ENCODE measurements at places on chromosomes 7 and 10. TPM values are rescaled to one million over a fixed set of nuclear protein-coding genes. Genes with fewer than 3 reads are reported as not detected.

The GDF2 gene
- not detected for total RNA-seq

DNA sequence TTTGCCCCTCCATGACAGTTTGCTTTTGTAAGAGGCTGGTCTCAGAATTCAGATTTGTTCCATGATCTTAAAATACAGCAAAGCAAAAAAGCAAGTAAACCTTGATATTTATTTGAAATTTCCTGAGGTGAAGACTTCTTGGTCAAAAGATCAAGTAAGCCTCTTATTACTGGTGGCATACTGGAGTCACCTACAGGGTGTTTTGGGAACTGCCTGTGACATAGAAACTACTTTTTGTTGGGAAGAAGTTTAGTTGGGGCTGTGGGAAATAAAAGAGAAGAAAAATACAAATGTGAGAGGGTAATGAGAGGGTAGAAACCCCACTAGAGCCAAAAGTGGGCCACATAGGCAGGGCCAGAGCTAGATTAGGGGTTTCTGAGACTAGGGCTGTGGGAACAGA lies 217.9 kb downstream of the OTUD1 start:
- H3K4me1 ChIP-seq, result no peaks in the 10 kb centered on the region
- H3K4me3 ChIP-seq, result no peak overlapping the region
- DNase-seq, result no peak

DNA sequence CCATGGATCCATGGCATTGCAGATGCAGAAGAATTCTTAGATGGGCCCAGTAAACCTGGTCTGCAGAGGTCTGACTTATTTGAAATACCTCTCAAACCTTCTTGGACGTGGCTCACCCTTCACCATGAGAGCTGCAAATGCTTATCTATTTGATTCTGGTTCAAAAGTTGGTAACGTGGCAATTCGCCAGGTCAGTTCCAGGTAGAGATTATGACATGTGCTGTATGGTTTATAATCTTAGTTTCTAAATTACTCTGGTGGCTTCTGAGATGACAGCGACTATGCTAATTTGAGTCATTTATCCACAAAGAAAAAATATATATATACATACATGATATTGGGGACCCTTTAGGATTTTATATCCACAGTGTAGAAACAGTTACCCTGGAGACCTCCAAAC lies 68.8 kb downstream of the NRP1 start:
- H3K27me3 ChIP-seq, result no peaks in the 10 kb centered on the region
- no peak overlapping the region for H3K27ac ChIP-seq
- H3K4me1 ChIP-seq, result peaks cover 5% of the 10 kb centered on the region
- H3K36me3 ChIP-seq, result peaks cover 15% of the 10 kb centered on the region

GRCh38 chr10:1036341-1036791 lies 10.7 kb upstream of the IDI2 start:
- DNase-seq, result peak; percentile 86
- H3K36me3 ChIP-seq, result no peaks in the 10 kb centered on the region
- H3K27ac ChIP-seq, result peak overlapping the region; percentile 91
- H3K4me1 ChIP-seq, result peaks cover 39% of the 10 kb centered on the region

The NOS3 gene
- 10.8 TPM for total RNA-seq

GRCh38 chr7:83684928-83685327 lies 36.0 kb upstream of the SEMA3E start:
- no peak overlapping the region for H3K4me3 ChIP-seq
- no peaks in the 10 kb centered on the region for H3K27me3 ChIP-seq
- no peaks in the 10 kb centered on the region for H3K4me1 ChIP-seq
- no peak for DNase-seq
- no peak overlapping the region for H3K27ac ChIP-seq

The UCN3 gene
- total RNA-seq, result not detected

The PODXL gene
- total RNA-seq, result 14.1 TPM

The PAPOLB gene
- total RNA-seq, result not detected

DNA sequence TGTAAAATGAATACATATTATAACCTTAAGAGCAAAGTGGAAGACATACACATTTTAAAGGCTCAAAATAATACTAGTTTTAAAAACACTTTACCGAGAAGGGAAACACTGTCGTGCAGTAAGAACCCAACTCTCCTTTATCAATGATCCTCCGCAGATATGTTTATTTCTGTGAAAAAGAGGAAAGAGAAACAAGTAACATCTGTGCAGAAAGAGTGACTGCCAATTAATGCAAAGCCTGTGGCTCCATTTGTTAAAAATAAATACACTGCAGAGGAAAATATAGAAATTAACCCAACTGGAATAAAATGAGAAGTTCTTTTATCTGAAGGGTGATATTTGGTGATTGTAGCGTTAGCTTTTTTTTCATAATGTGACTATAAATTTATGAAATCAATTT lies 62.7 kb downstream of the HGF start:
- H3K27me3 ChIP-seq, result no peaks in the 10 kb centered on the region
- DNase-seq, result no peak
- H3K4me1 ChIP-seq, result no peaks in the 10 kb centered on the region
- no peak overlapping the region for H3K27ac ChIP-seq

- no peaks in the 10 kb centered on the region for H3K27me3 ChIP-seq
- no peak for DNase-seq
- H3K36me3 ChIP-seq, result no peaks in the 10 kb centered on the region
- H3K27ac ChIP-seq, result no peak overlapping the region
- no peaks in the 10 kb centered on the region for H3K4me1 ChIP-seq
Measured at GRCh38 chr10:48896756-48897440, 42.7 kb downstream of the LRRC18 start.

The LIPM gene
- total RNA-seq, result not detected

DNA sequence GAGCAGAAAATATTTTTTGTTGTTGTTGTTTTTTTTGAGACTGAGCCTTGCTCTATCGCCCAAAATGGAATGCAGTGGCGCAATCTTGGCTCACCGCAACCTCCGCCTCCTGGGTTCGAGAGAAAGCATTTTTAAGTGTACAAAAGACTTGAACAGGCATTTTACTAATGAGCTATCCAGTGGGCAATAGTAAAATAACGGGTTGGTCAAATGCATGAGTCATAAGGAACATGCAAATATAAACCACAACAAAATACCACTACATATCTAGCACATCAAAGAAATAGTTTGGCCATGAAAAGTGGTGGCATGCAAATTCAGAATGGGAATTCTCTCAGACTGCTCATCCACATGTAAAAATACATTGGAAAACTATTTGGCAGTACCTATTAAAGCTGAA lies 71.7 kb upstream of the TMEM106B start:
- no peak overlapping the region for H3K4me3 ChIP-seq
- no peaks in the 10 kb centered on the region for H3K4me1 ChIP-seq
- H3K36me3 ChIP-seq, result no peaks in the 10 kb centered on the region
- H3K27ac ChIP-seq, result no peak overlapping the region
- no peaks in the 10 kb centered on the region for H3K27me3 ChIP-seq
- DNase-seq, result no peak

DNA sequence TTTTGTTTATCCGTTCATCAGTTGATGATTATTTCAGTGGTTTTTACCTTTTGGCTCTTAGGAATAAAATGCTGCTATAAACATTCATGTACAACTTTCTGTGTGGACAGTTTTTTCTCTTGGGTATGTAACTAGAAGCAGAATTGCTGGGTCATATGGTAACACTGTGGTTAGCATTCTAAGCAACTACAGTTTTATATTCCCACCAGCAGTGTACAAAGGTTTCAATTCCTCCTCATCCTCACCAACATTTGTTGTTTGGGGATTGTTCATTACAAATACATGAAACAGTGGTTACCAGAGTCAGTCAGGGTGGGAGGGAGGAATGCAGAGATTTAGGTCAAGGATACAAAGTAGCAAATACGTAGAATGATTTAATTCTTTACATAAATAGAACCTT lies 97.0 kb downstream of the NPSR1 start:
- H3K27ac ChIP-seq, result no peak overlapping the region
- H3K27me3 ChIP-seq, result no peaks in the 10 kb centered on the region
- no peak for DNase-seq
- H3K4me3 ChIP-seq, result no peak overlapping the region
- H3K36me3 ChIP-seq, result no peaks in the 10 kb centered on the region
- no peaks in the 10 kb centered on the region for H3K4me1 ChIP-seq

Data from gastrocnemius medialis (tissue), 4 donors.